ENCODE measurements at places on chromosomes 13 and 19.

- no peak for DNase-seq
Measured at GRCh38 chr19:10832939-10833296, 3.1 kb downstream of the TMED1 start.

DNA sequence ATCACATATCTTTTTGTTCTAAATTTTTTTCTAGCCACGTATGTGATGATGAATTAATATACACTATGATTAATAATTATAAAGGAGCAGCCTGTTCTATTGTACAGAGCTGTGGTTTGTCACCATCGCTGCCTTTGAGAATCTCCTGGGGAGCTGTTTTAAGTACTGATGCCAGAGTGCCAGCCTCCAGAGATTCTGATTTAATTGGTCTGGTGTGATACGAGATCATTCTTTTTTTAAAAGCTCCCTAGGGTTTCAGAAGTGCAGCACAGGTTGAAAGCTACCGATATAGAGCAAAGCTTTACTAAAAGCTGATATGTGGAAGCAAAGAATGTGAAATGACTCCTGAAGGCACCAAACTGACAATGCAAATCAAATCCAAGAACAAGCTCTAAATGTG is 314.7 kb downstream of the ITGBL1 start:
- DNase-seq: no peak

DNA sequence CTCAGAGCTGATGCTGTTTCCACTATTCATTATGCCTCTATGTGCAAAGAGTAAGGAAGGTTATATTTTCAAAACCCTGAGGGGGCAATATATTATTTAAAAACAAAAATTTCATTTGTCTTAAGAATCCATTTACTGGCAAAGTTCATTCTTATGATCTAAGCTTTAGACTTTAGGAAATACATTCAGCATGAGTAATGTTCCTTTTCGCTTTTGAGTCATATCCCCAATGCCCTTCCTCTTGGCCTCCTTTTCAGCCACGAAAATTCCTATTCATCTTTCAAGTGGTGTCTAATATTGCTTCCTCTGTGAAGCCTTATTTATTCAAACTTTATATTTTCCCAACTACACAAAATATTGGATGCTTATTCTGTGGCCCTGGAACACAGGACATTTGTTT is 1317.0 kb downstream of the PCDH9 start:
- DNase-seq: no peak

DNA sequence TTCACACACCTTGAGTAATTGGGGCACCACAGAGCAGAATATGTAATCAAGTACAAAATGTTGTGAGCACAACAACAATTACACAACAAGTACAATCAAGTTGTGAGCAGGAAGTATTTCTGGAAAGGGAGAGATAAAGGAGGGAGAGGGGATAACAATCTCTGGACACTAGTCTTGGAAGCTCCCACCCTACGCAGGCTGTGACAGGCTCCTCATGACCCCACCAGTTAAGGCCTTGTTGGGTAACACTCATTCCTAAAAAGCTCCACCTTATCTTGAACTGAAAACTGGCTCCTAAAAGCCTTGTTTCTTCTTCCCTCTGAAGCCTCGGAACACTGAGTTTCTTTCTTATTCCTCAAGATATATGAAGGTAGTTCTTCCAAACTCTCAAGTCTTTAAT is 806.0 kb downstream of the UQCRFS1 start:
- no peak for DNase-seq

DNA sequence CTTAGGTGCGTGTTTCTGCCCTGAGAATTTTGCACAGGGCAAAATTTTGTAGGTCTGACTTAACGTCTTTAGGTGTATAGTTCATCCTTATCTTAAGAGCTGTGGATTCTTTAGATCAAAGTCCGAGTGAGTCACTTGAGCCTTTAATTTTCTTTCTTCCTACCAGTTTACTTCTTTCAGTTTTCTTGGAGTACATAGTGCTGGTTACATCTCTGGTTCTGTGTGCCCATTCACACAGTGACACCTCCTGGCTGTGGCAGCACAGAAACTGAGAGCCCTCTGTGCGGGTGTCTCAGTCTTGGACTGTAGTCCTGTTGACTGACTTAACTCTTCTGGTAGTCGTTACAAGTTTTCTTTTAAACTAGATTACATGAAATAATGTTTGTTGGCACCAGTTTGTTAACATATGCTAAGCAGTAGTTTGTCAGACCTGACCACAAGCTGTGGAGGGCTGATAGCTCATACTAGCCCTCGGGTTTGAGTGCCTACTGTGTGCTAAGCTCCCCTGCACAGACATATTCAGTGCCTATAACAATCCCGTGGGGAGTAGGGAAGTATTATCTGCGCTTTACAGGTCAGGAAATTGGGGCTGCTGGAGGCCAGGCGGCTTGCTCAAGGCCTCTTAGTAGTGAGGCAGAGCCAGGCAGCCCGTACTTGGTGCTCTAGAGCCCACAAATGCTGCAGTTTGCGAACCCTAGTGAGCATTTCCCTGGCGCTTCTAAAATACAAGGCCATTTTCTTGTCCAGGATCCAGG is 1.6 kb downstream of the GATAD2A start:
- peak; percentile 82 for DNase-seq

GRCh38 chr13:19860884-19861655 is 2.4 kb downstream of the ZMYM5 start:
- DNase-seq: no peak

- no peak for DNase-seq
Measured at GRCh38 chr13:111630406-111630805, 310.0 kb downstream of the TEX29 start.

DNA sequence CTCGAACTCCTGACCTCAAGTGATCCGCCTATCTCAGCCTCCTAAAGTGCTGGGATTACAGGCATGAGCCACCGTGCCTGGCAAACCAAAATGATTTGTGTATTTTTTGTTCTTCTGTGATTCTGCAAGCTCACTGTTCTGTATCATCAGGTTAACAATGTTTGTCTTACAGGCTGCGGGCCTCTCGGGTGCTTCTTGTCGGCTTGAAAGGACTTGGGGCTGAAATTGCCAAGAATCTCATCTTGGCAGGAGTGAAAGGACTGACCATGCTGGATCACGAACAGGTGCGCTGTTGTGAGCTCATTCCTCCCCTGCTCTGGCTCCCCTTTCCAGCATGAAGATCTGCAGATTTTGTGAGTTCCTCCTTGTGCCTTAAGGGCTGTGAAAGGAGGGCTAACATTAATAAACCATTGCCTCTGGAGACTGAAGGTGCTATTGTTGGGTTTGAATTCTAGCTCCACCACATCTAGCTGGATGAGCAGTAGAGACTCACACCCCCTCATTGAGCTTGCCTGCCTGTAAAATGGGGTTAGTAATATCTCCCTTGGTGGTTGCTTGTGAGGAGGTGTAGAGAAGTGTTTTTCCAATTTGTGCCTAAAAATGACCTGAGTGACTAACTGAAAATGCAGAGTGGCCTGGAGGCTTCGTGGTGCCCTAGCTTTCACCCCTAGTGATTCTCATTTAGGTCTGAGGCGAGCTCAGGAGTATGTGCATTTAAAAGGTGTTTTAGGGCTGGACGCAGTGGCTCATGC is 12.9 kb downstream of the SAE1 start:
- DNase-seq: no peak

GRCh38 chr13:39450176-39450575 is 152.8 kb downstream of the LHFPL6 start:
- DNase-seq: no peak

DNA sequence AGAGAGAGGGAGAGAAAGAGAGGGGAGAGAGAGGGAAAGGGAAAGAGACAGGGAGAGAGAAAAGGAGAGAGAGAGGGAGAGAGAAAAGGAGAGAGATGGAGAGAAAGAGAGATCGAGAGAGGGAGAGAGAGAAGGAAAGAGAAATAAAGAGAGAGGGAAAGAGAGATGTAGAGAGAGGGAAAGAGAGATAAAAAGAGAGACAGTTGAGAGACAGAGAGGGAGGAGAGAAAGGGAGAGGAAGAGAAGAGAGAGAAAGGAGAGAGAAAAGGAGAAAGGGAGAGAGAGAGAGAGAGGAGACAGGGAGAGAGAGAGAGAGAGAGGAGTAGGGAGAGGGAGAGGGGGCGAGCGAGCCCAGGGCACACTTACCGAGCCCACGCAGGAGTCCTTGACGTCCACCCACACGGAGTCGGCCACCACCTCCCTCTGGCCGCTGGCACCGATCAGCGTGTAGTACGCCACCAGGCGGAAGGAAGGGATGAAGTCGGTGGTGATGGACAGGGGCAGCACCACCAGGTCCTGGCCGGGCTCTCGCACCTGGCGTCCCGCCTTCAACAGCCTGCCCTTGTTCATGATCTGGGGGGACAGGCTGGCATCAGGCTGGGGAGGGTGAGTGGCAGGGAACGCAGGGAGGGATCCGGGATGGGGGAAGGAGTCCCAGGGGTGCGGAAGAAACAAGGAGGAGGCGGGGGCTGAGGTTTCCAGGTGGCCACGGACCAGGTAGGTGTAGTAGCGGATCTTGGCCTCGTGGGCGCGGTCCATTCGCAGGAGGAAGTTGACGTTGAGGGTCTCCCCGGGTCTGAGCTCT is 10.0 kb downstream of the C3 start:
- no peak for DNase-seq

GRCh38 chr13:59743195-59743594 is 420.5 kb downstream of the DIAPH3 start:
- no peak for DNase-seq

GRCh38 chr19:31339411-31339810 is 9.8 kb downstream of the TSHZ3 start:
- DNase-seq: no peak

GRCh38 chr13:75838366-75839005 is 202.4 kb downstream of the LMO7 start:
- DNase-seq: no peak

GRCh38 chr13:24624801-24625231 is 55.4 kb upstream of the ATP12A start:
- DNase-seq: no peak
